NCI-H460 (cell line): ENCODE measurements at places on chromosomes 2 and 18. TPM values are rescaled to one million over a fixed set of nuclear protein-coding genes. Genes with fewer than 3 reads are reported as not detected.

DNA sequence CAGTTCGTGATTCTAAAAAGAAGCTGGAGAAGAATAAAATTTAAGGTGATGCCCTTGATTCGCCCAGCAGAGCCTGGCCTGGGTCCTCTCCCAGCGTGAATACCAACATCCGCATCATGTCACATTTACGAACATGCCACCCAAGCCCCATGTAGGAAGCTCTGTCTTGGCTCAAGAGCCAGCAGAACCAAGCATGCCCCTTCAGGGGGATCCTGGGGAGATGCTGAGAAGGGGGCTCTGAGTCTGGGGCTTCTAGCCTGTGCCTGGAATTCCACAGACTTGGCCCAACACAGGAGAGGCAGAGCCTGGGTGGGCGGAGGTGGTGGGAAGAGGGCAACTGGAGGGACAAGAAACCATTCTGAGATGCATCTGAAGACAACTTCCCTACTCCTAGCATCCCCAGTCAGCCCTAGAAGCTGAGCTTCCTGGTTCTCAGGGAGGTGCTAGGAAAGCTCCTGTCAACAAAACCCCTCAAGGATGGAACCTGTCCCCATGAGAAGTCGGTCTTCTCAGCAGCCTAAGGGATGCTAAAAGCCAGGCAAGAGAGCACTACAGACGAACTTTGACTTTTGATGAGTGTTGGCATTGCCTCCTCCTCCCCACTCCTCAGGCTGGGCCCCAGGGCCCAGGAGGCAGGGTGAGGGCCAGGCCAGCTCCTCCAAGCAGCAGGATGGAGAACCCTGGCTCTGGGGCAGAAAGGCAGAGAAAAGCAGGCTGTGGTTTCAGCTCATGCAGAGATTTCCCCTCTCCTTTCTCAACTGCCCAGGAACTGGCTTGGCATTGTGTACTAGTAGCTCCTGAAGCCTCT lies 57.9 kb downstream of the POLR1A start:
- DNase-seq: no peak

Gene ACTR3
- 252 and 261 TPM in 2 replicates for total RNA-seq

GRCh38 chr2:226759768-226760167 lies 39.9 kb downstream of the IRS1 start:
- no peak for DNase-seq

Gene DHRS9
- total RNA-seq: not detected in 2 replicates

GRCh38 chr18:43524260-43524659 lies 247.0 kb upstream of the SYT4 start:
- DNase-seq: no peak
